ENCODE measurements at places on chromosomes 5 and 9.

GRCh38 chr5:45179686-45180085 lies 370.9 kb downstream of the MRPS30 start:
- no peak for DNase-seq

- no peak for DNase-seq
Observed at GRCh38 chr9:34177593-34178435, 1.0 kb upstream of the UBAP1 start.

DNA sequence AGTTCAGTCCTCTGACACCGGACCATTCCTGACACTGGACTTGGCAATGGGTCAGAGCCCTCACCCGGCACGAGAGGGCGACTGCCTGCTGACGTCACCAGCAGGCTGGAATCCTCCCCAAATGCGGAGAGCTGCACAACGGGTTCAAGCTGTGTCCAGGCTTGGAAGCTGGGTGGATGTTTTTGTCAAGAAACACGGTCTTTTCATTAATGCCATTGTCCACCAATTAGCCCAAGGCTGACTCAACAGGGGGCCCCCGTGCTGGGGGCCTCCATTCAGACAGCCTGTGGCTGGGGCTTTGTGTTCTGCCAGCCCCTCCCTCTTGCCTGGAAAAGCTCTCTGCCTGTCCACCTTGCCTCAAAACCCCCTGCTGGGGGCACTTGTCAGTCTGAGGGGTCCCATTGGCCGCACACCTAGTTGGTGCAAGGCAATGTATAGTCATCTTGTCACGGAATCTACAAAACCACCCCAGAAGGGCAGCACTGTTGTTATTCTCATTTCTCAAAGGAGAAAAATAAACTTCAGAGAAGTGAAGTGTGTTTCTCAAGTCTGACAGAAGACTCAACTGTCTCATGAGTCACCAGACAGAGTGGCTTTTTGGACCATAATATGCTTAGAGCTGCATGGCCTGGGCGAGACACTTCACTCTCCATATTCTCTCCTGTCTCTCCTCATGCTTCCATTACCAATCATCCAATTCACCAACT lies 24.6 kb downstream of the NDUFA8 start:
- DNase-seq = no peak

DNA sequence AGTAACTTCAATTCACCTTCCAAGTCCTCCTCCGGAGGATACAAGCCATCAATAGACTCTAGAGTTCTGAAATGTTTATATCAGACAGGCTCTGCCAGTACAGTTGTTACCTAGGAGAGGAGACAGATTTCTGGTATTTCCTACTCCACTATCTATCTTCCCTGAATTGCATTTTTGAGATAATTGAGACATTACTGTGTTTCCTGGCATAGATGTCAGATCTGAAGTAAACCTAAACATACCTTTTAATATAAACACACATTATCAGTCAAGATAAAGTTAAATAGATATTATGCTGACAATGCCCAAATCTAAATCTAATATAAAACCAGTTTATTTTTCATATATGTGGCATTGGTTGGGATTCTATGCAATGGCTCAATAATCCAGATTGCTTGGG lies 8.2 kb upstream of the TYRP1 start:
- DNase-seq = no peak

DNA sequence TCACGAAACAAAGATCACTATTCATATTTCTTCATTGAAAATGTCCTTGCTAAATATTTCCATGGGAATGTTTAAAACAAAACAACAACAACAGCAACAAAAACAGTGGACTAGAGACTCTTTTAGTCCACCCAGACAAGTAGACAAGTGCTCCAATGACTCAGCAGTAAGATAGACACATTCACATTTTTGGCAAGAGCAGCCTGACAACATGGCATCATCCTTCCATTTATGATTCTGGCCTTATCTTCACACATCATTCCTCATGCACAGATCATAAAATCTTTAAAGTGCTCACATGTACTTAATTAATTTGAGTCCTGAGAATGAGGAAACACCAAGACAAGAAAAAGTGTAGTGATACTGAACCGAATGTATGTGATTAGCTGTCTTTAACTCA lies 132.6 kb upstream of the PDE4D start:
- no peak for DNase-seq

DNA sequence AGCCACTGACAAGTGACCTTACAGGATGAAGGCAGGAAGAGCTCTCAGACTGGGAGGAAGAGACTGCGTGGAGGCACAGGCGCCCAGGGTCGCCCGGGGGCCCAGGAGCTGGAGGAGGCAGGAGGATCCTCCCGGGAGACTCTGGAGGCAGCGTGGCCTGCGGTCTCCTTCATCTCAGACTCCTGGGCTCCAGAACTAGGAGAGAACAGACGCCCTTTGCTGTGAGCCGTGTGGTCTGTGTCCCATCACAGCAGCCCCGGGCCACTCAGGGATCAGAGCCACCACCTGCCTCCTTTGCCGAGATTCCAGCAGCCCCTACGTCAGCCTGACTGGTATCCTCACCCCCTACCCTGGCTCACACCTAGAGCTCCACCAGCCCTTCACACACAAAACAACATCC lies 45.2 kb downstream of the SLC12A7 start:
- DNase-seq = no peak

GRCh38 chr9:14616188-14616982 lies 76.8 kb downstream of the ZDHHC21 start:
- no peak for DNase-seq

DNA sequence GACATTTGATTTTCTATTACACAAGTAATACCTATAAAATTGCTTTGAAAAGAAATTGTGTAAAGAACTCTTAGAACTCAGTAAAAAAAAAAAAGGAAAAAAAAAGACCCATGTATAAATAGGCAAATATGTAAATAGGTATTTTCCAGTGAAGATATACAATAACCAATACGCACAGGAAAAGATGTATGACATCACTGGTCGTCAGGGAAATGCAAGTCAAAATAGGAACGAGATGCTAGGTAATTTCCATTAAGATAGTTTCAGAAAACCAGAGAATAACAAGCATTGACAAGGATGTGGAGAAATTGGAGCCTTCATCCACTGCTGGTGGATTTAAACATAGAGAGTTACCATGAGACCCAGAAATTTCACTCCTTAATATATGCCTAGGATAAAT lies 708.8 kb downstream of the MTRR start:
- no peak for DNase-seq

DNA sequence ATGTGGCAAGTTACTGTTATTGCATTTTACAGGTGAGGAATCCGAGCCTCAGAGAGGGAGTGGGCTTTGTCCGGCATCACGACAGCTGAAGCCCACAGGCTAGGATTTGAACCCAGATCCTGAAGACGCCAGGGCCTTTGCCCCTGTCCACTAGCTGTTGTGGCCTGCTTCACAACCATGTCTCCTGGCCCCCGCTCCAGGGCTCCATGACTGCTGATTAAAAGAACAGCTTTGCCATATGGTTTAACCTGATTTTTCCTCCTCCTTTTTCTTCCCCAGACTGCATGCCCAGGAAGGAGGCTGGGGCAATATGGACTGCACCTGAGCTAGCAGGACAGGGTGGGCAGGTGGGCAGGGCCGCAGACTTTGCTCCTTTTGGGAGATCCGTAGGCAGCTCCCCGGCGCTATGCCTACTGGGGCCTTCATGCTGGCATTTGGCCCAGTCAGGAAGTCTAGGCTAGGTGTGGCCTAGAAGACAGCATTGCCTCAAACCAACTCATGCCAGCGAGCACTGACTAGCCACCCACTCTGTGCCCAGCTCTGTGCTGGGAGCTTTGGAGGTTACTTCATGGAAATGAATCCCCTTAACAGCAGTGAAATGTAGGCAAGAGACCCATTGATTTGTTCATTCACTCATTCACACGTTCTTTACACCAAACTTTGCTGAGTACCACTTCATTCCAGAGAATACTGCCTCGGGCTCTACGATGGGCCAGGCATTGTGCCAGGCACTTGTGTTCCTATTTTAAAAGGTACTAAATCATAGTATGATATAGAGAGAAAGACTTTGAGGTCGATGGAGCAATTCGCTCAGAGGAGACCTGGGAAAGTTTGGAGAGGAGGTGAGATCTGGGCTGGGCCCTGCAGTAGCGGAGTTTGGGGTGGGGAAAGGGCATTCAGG lies 94.3 kb upstream of the CPEB4 start:
- no peak for DNase-seq

- no peak for DNase-seq
Observed at GRCh38 chr5:154795235-154795596, 40.0 kb downstream of the LARP1 start.

- no peak for DNase-seq
Observed at GRCh38 chr9:5778805-5779204, 54.1 kb downstream of the ERMP1 start.

- no peak for DNase-seq
Observed at GRCh38 chr5:7876867-7877266, 7.9 kb downstream of the MTRR start.

GRCh38 chr5:177538876-177539275 lies 15.5 kb downstream of the FAM193B start:
- DNase-seq = no peak

- no peak for DNase-seq
Observed at GRCh38 chr5:78339617-78340436, 20.6 kb upstream of the SCAMP1 start.

DNA sequence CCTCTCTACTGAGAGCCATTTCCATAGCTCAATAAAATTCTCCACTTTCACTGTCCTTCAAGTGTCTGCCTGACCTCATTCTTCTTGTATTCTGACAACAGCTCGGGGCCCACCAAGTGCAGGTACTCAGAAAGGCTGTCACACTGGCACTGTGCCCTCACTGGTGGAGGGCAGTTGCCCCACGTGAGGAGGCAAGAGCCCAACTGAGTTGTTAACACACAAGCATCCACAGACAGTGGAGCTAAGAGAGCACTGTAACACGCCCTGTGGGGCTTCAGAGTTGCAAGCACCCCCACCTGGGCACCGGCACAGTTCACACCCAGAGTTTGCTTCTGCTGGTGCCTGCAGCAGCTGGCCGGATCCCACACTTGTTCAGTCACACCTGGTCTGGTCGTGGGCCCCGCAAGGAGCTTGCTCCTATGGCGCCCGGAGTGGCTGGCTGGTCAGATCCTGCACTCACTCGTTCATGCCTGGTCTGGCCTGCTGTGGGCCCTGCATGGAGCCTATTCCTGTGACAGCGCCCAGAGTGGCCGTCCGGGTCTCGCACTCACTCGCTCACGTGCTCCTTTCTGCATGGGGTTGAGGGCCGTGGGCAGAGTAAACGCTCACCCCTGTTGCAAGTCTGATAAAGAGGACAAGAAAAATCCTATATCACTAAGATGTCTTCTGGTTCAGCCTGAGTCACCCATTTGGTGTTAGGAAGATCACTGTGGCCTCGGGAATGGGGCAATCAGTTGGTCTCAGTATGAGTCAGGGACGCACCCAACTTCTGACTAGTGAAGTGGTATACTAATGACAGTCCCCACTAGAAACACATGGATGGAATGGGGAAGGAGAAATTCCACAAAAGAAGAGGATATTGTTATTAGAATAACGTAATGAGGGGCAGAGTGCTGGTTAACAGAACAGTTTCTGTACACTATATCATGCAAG lies 87.0 kb upstream of the CCNH start:
- DNase-seq = no peak

DNA sequence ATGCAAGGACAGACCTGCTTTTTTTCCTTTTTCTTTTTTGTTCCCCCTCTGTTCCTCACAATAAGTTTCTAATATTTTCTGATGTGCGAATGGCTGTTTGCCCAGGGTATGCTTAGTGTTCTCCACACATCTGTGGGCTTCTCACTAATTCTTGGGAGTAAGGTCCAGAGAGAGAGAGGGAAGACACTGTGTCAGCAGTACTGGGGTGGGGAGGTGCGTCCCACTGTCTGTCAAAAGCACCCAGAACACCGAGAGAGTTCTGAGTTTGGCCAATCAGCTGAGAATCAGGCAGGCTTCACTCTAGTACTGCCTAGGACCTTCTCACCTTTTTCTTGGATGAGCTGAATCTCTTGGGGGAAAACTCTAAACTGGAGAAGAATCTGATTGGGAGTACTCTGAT lies 61.8 kb downstream of the ELL2 start:
- no peak for DNase-seq

GRCh38 chr9:109411798-109412352 lies 86.2 kb downstream of the PTPN3 start:
- DNase-seq = no peak

DNA sequence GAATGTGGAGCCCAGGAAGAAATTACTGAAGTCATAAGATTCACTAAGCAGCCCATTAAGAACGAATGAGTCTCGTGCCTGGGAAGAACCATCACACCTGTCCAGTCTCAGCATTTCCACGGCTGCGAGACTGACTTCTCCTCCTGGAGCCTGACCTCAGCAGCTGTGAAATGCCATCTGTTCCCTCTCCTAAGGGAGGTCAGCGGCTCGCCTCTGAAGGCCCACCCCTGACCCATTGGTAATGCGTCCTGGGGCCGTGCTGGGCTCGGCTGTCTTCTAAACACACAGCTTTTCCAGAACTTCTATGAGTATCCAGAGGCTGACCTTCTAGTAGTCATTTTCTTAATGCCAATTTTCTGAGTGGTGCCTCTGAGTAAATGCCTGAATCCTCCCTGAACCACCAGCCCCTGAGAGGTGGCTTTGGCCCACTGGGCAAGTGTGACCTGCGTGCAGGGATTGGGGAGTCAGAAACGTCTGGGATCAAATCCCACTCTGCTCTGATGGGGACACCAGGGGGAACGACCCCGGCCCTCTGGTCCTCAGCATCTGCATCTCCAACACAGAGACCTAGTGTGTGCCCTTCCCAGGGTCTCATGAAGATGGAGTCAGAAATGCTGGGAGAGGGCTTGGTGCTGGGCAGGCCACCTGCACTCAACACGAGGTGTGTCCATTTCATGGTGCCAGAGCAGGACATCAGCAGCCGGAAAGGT lies 5.7 kb downstream of the SLC6A3 start:
- DNase-seq = no peak

GRCh38 chr5:66450988-66451387 lies 145.2 kb upstream of the MAST4 start:
- no peak for DNase-seq

- no peak for DNase-seq
Observed at GRCh38 chr5:54895816-54896341, 89.5 kb downstream of the ESM1 start.

- DNase-seq = no peak
Observed at GRCh38 chr5:143025376-143025775, 255.2 kb downstream of the ARHGAP26 start.

- DNase-seq = no peak
Observed at GRCh38 chr9:87874304-87874623, 8.4 kb upstream of the SPATA31E1 start.

DNA sequence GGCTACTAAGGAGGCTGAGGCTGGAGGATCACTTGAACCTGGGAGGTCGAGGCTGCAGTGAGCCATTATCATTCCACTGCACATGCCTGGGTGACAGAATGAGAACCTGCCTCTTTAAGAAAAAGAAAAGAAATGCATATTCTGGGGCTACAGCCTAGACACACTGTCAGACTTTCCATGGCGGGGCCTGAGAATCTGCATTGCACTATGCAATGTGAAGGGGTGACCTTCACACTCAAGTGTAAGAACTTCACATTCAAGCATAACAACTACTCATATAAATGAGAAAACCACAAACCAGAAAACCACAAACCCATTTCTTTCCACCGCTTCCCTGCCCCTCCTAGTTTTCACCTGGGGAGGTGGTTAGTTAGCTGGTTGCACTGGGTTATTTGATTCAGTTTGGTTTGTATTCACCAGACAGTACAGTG lies 18.0 kb upstream of the FBP2 start:
- no peak for DNase-seq

All from activated CD8-positive, alpha-beta memory T cell treated with anti-CD3 and anti-CD28 coated beads for 1 hour (primary cell).